ENCODE measurements at places on chromosomes 12 and 14. TPM values are rescaled to one million over a fixed set of nuclear protein-coding genes. Genes with fewer than 3 reads are reported as not detected.

Gene SLCO1A2
- not detected for total RNA-seq

- peak overlapping the region; percentile 94 for H3K27ac ChIP-seq
- H3K27me3 ChIP-seq = no peaks in the 10 kb centered on the region
- H3K4me3 ChIP-seq = peak overlapping the region; percentile 94
- peaks cover 42% of the 10 kb centered on the region for H3K4me1 ChIP-seq
These were observed 601 bp downstream of the COX14 start for GRCh38 chr12:50112456-50113218.

Gene TAS2R46
- 2.0 TPM for total RNA-seq

Gene PTGR2
- total RNA-seq = 1.2 TPM

DNA sequence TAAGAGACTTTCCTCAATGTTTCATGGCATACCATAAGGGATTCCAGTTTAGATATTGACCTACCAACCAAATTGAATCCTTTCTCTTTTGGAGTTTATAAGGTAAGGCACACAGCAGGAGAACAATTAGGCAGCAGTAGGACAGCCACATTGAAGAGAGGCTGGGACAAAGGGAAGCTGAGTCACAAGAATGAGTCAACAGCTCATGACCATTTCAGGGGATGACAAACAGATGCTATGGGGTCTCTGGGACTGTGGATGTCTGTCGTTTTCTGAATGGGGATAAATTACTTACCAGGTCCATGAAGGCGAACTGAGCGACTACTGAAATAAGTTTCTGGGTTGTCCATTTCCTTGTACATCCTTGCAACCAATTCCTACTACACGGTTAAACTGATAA lies 48.6 kb upstream of the E2F7 start:
- H3K4me1 ChIP-seq = no peaks in the 10 kb centered on the region
- no peak overlapping the region for H3K4me3 ChIP-seq
- DNase-seq = no peak
- H3K27me3 ChIP-seq = no peaks in the 10 kb centered on the region
- no peak overlapping the region for H3K27ac ChIP-seq
- no peaks in the 10 kb centered on the region for H3K36me3 ChIP-seq
